ENCODE measurements at places on chromosomes 12 and 14.

DNA sequence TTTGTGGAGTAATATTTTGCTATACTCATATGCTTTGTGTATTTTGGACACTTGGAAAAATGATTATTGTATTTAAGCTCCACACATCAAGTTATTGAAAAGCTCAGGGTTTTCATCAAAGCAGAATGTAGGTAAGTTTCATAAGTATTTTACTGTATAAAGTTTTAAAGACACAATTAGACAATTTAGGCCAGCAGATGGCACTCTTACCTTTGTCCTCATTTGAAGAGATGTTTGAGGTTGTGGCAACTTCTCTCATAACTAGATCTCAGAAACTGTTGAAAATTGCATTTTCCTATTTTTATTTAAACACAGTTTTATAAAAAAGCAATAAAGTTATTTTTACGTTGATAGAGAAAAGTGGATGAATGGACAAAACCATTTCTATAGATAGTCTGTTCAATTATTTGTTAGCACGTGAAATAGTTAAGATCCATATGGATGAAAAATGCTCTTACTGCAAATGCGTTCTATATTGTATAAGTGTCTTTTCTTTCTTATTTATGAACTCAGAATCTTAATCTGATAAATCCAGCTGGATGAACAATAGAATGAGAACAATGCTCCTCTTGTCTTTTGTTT is 300.0 kb downstream of the AEBP2 start:
- peak; percentile 6 for DNase-seq

DNA sequence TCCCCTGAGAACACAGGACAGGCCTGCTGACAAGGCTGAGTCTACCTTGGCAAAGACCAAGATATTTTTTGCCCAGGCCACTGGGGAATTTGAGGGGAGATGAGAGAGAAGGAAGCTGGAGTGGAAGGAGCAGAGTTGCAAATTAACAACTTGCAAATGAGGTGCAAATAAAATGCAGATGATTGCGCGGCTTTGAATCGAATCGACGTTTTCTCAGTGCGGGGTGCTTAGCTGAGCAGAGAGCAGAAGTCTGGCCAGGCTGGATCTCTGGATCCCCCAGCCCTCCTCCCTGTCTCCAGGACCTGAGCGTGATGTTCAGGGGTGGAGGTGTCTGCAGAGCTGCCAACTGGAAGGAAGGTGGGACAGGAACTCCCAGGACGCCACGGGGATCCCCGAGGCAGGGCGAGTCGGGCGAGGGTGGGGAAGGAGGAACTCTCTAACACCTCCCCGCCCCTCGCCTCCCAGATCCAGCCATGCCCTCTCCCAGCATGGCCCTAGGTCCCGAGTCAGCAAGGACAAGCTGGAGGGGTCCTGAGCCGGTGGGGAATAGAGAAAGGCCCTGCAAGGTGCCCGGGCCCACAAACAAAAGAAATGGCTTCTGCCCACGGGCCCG is 527 bp upstream of the CARMIL3 start:
- no peak for DNase-seq

- no peak for DNase-seq
These were observed 23.9 kb upstream of the ITGA5 start for GRCh38 chr12:54442961-54443360.

DNA sequence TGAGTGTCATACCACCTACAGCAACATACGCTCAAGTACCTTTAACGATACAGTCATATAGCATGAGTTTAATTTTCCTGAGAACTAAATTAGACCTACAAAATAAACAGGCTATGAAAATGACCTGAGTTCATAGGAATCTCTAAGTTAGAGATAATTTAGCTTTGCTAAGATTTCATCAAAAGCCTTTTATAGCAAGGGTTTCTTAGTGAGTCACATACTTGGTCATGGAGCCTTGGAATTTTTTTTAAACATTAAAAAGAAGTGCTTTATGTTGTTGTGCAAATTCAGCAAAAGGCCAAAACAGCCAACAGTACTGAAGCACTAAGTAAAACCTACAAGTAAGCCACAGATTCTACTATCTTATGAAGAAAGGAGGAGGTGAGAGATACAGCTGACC is 93.6 kb upstream of the FERMT2 start:
- no peak for DNase-seq

- no peak for DNase-seq
These were observed 818.6 kb upstream of the MGAT4C start for GRCh38 chr12:87074781-87075180.

- no peak for DNase-seq
These were observed 586.3 kb downstream of the LRFN5 start for GRCh38 chr14:42192738-42193653.

- no peak for DNase-seq
These were observed 544 bp upstream of the TDP1 start for GRCh38 chr14:89955022-89955744.

- peak; percentile 61 for DNase-seq
These were observed 9.4 kb downstream of the LHX5 start for GRCh38 chr12:113462117-113462774.

GRCh38 chr12:5914387-5915149 is 30.5 kb downstream of the ANO2 start:
- DNase-seq = no peak

DNA sequence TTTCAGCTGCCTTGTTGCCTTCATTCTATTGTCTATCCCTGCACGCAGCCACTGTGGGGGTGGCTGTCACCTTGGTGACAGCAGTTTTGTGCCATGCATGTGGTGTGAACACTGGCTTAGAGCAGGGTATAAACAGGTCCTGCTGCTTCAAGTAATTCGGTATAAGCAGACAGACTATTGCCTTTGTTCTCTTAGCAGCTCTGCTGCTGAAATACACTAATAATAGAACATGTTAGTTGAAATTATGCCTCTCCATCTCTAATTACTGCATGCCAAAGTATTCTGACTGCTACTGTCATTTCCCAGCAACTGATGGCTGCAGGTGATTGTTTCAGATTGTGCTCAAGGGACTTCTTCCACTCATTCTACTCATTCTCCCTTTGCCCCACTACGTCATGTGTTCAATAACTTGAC is 34.6 kb downstream of the PTPRO start:
- DNase-seq = no peak

DNA sequence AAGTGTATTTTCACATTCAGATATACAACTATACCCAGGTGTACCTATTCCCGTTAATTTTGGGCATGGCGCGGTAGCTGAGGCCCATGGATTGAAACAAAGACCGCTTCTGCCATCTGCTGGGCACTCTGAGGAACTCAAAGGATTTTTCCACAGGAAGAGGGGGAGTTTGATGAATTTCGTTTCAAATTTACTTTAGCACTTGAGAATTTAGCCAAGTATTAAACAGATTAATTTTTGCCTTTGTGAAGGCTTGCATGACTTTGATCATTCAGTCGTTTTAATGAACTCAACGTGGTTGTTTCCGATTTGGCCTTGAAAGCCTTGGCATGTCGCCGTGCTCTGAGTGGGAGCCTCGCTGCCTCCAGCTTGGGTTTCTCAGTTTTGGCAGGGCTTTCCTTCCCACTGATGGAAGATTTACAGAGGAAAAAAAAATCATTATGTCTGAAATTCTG is 153.2 kb upstream of the DDHD1 start:
- DNase-seq = peak; percentile 38

- peak; percentile 41 for DNase-seq
These were observed 42.0 kb downstream of the TRAF3 start for GRCh38 chr14:102819176-102819628.

- no peak for DNase-seq
These were observed 8.4 kb downstream of the ZC2HC1C start for GRCh38 chr14:75077794-75078193.

- DNase-seq = no peak
These were observed 1.1 kb upstream of the YY1 start for GRCh38 chr14:100237735-100238418.

GRCh38 chr12:115308918-115309317 is 624.9 kb upstream of the TBX3 start:
- DNase-seq = no peak

DNA sequence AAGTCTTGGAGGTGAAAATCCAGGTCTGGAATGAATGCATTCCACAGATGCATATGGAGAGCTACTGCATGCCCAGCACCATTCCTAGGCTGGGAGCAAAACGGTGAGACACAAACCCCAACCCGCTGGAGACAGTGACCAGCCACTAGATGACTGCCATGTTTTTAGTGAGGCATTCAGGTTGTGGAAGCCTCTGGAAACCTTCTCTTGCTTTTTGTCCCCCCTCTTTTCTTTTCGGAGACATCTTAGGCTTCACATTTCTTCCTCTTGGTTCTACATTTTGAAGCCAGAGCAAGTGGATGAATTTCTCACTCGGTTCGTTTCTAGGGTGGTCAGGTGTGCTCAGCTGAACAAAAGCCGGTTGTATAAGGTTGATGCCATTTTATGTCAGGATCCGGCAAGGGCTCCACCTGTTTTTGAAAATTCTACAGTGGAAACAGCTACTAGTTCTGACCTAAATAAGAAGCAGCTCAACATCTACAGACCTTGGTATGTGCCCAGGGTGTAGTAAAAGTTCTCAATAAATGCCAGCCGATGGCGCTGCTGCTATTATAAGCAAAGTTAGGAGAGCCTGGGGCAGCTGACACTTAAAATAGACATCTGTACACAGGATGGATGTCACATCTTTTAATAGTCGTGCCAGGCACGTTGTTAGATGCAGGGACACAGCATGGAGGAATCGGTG is 1.8 kb upstream of the ZNF839 start:
- DNase-seq = no peak

DNA sequence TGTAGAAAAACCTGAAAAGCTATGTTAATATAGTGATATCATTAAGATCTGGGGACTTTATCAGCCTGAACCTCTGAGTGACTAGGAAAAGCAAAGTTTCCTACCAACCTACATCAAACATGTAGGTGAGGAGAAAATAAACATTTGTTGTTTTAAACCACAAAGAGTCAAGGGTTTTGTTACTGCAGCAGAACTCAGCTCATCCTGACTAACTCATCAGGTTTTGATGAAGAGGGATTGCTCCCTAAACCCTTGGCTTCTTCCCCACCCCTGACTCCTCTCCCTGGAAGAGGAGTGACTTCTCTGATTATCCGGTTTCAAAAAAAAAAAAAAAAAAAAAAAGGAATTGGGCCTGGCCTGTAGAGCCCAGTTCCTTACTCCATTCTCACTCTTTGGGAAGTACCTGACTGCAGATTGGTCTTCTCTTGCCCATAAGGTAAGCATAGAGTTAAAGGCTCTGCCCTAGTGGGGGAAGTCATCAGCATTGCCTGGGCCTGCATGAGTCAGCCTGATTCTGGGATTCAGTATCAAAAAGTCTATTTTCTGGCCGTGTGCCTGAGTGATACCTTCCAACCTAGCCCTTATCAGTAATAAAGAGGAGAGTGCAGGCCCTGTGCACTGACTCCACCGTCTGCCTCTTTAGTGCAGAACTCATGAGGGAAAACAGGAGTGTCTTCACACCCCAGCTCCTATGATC is 16.9 kb downstream of the BDKRB1 start:
- no peak for DNase-seq

DNA sequence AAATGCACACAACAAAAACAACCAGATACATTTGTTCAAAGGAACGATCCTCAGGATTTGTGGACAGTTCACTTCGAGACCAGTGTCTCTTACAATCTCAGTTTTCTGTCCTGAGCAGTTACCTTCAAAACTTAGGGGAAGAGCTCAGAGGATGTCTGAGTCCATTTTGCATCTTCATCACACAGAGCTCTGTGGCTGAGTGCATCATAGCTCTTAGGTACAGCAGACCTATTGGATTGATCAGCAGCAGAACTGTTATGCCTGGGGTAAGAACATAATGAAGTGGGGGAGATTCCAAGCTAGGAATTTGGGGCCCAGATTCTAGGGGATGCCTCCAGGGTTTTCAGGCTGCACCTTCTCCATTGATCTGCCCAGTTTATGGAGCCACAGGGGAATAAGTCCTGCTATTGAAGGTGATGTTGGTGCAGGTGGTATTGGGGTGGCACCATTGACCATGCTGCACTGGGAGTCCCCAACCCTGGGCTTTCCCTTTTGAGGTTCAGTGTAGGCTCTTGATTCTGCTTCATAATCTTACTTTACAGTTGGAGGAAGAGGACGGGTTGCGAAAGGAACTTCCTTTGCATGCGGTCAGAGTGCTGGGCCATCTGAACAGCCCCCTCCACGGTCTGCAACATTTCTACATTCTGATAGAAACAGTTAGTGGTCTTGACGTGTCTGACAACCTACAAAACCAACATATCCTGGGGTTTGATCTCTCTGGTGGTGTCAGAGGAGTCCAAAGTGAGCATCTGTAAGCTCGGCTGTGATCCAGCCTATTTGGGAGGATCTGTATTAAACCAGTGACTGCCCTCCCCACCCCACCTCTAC is 112.8 kb downstream of the CHST11 start:
- peak; percentile 54 for DNase-seq

DNA sequence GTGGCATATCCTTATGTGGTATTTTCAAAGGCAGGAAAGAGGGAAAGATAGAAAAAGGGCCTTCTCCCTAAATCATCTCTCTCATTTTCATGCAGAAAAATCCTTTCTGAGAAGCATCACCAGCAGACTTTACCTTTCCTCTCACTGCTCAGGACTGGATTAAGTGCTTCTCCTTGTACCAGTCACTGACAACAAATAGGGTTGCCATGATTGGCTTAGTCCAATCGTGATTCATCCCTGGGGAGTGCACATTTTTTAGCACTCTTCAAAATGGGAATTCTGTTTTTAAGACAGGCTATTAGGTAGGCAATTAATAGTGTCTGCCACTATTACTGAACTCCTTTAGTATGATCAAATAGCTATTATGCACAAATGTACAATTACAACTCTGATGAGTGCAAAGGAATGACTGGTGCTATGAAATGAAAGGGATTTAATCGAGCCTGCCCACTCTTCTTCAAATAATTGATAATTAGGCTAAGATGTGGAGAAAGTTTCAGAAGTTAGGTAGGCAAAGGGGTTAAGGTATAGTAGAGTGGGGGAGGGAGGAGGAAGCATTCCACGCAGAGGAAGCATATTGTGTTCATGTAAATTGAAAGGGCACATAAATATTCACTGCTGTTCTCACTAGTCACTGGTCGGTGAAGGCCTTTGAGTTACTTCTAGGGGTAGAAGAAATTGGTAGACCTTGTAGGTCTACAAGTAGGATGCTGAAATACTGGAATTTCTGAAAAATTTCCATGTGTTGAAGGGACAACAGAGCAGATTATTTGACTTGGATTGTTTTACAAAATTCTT is 84.0 kb downstream of the MSRB3 start:
- no peak for DNase-seq

- DNase-seq = peak; percentile 50
These were observed 1.0 kb downstream of the DGKA start for GRCh38 chr12:55931780-55932550.

GRCh38 chr14:26067341-26067740 is 530.5 kb downstream of the NOVA1 start:
- no peak for DNase-seq

DNA sequence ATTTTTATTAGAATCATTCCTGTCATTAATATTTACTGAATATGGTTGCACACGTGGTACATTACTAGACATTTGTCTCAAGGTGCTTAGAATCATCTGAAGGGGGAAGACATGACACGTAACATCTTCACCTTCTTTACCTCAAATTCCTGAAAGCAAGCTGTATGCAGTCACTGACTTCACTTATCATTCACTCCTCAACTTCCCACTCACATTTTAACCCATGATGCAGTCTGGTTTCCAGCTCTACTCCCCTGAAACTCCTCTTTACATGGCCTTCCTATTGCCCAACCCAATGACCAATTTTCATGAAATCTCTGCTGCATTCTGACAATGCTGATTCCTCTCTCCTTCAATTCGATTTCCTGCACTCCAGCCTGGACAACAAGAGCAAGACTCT is 5.8 kb upstream of the PSMC6 start:
- no peak for DNase-seq

All from germinal center (tissue), 1 donor.